ENCODE measurements at places on chromosomes 11 and 22.
A peak's percentile ranks its signal among the peaks of the same experiment; 100 is the strongest.

- peak; percentile 18 for DNase-seq
These were observed 10.6 kb downstream of the TMEM184B start for GRCh38 chr22:38262051-38262795.

GRCh38 chr11:87575088-87575487 lies 537.4 kb downstream of the TMEM135 start:
- no peak for DNase-seq

GRCh38 chr22:30307041-30307574 lies 17.8 kb upstream of the CASTOR1 start:
- DNase-seq = no peak

DNA sequence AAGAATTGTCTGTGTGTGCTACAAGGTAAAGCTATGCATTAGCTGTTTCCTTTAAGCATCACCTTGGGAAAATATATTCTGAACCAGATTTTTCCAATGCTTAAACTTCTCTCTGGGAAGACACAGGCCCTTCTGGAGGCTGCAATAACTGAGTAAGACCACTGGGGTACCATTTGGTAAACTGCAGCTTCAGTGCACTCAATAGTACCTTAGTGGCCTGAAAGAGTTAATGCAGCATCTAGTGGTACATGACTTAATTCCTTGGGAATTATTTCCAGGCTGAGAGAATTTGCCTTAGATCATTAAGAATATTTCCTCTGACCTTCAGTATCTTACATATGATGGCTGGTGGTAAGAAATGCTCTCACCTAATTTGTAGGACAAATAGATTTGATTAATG lies 727.4 kb downstream of the DLG2 start:
- no peak for DNase-seq

- no peak for DNase-seq
These were observed 131.9 kb upstream of the MTMR2 start for GRCh38 chr11:96055706-96056387.

Measured in activated T-cell treated with anti-CD3 and anti-CD28 coated beads for 1 hour (primary cell).